CD4-positive, alpha-beta T cell treated with Interleukin-17A for 1 hour (primary cell): ENCODE measurements at places on chromosomes 1 and 21.

GRCh38 chr21:31888936-31889371, 16.1 kb downstream of the HUNK start:
- no peak for DNase-seq

- DNase-seq = peak; percentile 8
Measured at GRCh38 chr1:19208710-19209438, 1.2 kb downstream of the UBR4 start.

GRCh38 chr1:162135271-162135775, 65.8 kb downstream of the NOS1AP start:
- DNase-seq = no peak

GRCh38 chr1:206589206-206589605, 23.1 kb downstream of the EIF2D start:
- no peak for DNase-seq

GRCh38 chr1:54292002-54292911, 92.3 kb downstream of the MRPL37 start:
- DNase-seq = no peak

GRCh38 chr21:38852278-38852677, 46.5 kb downstream of the ETS2 start:
- DNase-seq = no peak

DNA sequence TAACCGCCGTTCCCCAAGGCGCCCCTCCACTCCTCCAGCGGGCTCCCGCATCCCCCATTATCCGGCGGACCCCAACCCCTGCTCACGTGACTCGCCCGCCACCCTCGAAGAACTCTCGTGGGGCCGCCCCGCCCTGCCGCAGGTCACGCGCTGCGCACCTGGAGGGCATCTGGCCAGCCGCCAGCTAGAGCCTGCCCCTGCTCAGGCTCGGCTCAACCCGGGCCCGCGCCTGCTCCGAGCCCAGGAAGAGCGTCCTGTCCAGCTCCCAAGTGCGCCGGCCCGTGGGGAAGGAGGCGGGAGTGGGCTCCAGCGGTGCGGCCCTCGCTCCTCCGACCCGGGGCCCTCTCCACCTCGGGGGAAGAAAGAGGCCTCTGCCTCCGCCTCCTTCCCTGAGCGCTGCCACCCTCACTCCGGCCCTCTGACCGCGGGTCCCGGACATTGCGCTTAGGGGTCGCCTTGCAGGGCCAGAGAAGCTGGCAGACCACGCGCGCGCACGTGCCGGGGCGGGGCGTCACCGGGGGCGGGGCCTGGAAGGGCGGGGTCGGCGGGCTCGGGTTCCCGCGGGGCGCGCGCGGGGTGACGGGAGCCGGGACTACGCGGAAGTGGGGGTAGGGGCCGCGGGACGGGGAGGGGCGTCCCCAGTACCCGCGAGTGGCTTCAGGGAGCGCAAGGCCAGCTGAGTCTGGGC, 28.4 kb downstream of the HMGN2 start:
- peak; percentile 88 for DNase-seq

- no peak for DNase-seq
Measured at GRCh38 chr1:159010391-159010790, 684 bp downstream of the IFI16 start.

- DNase-seq = peak; percentile 46
Measured at GRCh38 chr1:213244664-213245091, 193.6 kb downstream of the RPS6KC1 start.

GRCh38 chr1:100882698-100883097, 11.9 kb downstream of the EXTL2 start:
- DNase-seq = no peak

DNA sequence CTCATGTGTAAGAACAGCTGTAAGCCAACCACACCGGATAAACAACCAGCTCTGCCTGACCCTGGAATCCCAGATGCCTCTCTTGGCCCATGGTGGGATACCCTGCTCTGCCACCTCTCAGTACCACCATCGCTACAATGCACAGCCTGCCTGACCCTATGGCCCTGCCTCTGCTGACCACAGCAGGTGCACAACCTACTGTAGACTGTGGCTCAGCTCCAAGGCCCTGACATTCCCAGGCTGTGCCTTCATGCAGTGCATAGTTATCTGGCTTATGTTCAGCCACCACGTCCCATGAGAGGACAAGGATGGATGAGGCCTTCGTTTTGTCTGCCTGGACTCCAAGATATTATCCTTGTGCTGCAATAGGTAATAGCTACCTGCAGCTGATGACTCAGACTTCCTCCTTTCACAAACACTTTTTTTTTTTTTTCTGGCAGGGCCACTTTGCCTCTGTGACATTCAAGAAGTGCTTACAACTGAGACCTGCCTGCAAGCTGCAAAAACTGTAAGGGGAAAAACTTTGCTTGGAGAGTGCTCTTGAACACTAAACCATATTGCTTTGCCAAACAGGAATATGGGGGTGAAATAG, 177.7 kb downstream of the URB2 start:
- no peak for DNase-seq

- no peak for DNase-seq
Measured at GRCh38 chr1:64597113-64597512, 127.2 kb downstream of the CACHD1 start.

- DNase-seq = no peak
Measured at GRCh38 chr1:232367293-232367692, 262.6 kb downstream of the SIPA1L2 start.

DNA sequence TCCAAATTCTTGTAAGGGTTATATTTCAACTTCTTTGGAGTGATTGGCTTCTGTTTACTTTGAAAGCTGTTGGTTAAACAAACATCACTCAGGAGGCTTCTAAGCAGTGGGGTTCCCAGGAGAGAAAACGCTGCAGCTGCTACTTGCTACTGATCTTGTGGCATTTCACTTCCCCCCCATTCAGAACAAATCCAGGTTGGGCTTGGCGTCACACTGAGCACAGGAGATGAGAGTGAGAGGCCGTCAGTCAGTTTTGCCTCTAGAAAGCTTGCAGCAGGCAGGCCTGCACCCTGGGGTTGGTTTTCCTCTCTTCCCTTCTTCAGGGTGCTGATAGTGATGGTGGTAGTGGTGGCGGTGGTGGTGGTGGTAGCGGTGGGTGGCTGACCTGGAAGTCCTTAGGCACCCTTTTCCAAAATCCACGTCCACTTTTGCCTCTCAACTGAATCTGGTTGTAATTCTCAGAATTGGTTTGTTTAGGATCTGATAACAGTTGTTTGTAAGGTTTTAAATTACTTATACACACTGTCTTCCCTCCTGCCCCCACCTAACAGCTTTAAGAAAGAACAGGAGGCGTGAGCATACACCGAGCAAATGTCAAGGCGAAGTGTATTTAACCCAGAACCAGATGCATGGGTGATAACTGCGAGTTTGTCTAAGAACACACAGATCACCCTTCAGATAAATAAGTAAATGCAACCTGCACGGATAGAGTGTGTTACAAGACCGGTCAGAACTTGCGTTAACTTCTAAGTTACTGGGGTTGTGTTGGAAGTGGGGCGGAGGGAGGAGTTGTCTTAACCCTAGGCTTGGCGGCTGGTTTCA, 3.2 kb upstream of the PROX1 start:
- no peak for DNase-seq

GRCh38 chr1:230517326-230517725, 91.2 kb upstream of the PGBD5 start:
- DNase-seq = no peak

DNA sequence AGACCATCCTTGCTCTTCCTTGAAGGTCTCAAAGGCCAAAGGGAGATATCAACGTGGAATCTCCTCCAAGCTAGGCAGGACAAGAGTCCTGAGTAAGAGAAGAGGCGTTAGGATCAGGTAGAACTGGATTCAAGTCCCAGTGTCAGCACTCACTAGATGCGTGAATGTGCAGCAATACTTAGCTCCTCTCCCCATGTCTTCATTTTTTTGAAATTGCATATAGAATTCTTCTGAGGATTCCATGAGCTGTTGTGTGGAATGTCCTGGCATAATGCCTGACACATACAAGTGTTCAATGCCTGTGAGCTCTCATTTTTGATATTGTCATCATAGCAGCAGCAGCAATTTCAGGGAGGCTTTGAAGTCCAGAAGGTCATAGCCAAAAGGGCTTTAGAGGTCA, 333.2 kb downstream of the KCNH1 start:
- no peak for DNase-seq

GRCh38 chr1:205382561-205382960, 25.8 kb upstream of the KLHDC8A start:
- DNase-seq = no peak

DNA sequence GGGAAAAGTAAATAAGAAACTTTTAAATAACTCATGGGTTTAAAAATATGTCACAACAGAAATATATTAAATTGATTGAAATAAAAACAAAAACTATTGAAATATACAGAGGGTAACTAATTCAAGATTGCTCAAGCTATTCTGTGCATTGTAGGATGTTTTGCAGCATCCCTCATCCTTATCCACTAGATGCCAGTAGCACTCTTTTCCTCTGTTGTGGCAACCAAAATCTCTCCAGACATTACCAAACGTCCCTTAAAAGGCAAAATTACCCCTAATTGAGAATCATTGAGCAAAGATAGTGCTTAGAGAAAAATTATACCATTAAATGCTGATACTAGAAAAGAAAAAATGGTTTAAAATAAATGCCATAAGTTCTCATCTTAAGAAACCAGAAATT, 682.6 kb downstream of the RWDD3 start:
- no peak for DNase-seq

DNA sequence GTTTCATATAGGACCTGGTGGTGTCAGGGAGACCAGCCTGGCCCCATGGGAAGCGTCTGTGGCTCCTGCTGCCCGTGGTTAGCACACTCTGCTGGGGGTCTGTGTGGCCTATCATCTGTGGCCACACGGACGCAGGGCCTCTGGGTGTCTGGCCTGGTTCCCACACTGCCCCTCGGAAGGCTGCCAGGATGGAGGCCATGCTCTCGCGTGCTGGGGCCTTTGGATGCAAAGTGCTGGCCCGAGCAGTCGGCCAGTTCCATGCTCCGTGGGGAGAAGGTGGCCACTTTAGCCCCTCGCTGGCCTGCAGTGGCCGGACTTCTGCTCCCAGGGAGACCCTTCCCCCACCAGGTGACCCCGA, 20.8 kb upstream of the LRRC3 start:
- DNase-seq = no peak

DNA sequence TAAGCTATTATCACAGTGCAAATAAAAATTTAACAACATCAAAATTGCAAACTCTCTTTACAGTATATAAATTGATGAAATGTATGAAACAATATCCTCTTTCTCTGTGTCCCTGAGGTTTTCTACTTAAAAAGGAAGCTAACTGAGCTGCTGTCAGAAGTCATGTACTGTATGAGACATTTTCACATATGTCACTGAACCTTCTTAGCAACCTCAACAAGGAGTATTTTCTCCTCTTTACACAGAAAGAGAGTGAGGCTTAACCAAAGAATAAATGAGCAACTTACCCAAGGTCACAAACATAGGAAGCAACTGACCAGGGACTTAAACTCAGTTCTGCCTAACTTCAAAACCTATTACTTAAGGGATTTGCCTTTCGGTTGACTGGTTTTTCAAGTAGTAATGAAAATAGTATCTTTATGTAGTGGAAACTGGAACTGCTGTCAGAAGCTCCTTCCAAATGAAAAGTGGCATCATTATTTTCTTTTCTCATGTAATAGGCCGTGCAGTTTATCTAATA, 288.9 kb downstream of the LRRIQ3 start:
- no peak for DNase-seq

- DNase-seq = no peak
Measured at GRCh38 chr1:109932679-109933078, 22.0 kb downstream of the CSF1 start.

DNA sequence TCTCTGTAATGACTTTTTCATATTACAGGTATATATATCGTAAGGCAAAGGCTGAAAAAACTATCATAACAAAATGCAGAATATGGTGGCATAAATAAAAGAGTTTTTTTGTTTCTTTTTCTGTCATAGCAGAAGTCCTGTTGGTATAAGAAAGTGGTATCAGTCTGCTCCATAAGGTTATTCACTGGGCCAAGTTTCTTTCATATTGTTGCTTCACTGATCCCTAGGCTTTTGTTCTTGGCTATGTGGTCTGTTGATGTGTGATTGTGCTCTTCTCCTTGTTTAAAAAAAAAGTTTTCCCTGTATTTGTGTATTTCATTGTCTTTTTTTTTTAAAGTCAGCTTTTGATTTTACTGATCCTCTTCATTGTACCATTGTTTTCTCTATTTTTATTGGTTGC, 26.0 kb downstream of the PTBP2 start:
- DNase-seq = no peak

GRCh38 chr1:157238585-157238984, 100.4 kb upstream of the ETV3 start:
- no peak for DNase-seq

- DNase-seq = peak; percentile 58
Measured at GRCh38 chr1:179121159-179121938, 39.5 kb downstream of the TOR3A start.

- DNase-seq = no peak
Measured at GRCh38 chr1:233224311-233224710, 71.2 kb downstream of the PCNX2 start.

- DNase-seq = peak; percentile 34
Measured at GRCh38 chr1:54791880-54792522, 9.1 kb downstream of the TTC22 start.

- DNase-seq = no peak
Measured at GRCh38 chr1:78687914-78688313, 38.3 kb downstream of the IFI44 start.

GRCh38 chr1:185490924-185491323, 173.9 kb upstream of the IVNS1ABP start:
- no peak for DNase-seq

DNA sequence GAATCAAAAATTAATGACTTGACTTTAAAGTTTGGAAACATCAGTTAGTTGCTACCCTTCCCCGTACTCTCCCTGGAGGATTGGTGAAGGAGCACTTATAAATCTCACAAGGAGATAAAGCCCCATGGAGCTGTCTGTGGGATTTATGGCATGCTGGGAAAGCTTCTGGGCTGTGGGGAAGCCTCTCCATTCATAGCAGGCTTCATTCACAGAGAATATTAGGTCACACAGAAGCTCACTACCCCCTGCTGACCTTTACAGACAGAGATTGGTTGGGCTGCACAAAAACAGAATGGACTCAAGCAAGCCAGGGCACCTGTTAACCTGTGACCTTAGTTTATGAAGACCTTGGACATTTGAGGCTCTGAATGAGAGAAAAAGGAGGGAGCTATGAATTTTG, 32.1 kb downstream of the RGL1 start:
- DNase-seq = no peak

DNA sequence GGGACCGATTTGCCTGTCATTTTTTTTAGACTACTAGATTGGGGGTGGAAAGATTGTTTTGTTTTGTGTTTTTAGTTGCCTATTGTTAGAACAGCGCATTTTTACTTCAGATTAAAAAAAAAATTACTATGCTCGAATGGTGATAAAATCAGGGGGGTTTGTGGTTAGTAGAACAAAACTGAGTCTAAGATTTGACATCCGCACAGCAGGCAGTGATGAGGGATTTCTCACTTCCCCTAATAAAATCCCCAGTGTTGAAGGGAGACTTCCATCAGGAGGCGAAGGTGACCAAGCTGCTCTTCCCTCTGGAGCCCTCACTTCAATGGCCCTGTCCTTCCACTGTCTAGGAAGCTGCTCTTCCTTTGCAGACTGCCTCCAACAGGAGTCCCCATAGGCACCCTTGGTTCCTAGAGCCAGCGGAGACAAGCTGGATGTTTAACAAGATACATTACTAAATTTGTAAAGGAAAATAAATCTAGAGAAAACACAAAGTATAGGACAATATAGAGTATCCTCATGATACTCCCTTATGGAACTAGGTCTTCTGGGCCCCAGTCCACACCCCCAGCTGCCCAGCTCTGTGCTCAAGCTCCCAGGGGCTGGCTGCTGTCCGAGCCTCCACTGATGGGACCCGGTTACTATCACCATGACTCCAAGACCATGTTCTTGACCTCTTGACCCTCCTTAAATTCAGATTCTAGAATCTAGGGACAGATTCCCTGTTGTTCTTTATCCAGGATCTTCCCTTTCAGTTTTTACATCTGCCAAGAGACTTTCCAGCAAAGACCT, 31.0 kb downstream of the TENT5C start:
- no peak for DNase-seq
